ENCODE measurements at places on chromosomes 11 and 22.

GRCh38 chr11:69367211-69367964 lies 73.4 kb downstream of the MYEOV start:
- DNase-seq, result no peak

DNA sequence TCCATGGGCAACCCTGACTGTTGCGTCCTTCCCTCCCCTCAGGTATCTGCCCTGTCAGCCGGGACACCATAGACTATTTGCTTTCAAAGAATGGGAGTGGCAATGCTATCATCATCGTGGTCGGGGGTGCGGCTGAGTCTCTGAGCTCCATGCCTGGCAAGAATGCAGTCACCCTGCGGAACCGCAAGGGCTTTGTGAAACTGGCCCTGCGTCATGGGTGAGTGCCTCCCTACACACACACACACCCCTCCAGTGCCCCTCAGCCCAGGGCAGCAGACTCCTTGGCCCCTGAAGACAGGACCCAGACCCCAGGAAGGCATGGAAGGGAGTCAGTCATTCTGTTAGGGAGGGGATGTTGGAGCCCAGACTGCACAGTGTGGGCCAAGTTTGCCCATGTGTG lies 17.9 kb upstream of the UVRAG start:
- DNase-seq, result no peak

DNA sequence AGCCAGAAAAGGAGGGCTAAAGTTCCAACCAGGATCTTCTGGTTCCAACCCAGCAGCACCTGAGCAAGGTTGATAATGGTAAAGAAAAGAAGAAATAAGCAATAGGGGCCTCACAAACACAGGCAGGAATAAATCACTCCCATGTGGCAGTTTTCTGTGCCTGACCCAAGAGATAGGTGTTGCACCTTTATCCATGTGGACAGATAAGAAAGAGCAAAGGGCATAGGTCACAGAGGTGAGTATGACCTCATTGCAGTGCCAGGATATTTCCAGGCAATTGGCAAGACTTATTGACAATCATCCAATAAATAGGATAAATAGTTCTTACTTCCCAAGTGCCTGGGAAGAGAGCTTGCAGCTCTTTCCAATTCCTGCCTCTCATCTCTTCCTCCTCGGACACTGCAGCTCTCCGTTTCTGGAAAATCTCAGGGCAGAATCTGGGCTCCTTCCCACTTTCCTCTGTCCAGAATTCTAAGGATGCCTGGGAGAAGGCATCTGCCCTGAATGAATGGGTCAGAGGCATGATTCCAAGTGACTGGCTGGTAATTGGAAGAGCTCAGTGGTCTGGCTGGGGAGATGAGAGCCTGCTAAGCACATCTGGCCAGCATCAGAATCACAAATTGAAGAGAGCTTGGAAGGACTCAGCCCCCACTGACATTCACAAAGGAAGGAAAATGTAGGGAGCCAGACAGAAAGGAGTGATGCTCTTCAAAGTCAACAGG lies 14.5 kb upstream of the LRRC55 start:
- no peak for DNase-seq

DNA sequence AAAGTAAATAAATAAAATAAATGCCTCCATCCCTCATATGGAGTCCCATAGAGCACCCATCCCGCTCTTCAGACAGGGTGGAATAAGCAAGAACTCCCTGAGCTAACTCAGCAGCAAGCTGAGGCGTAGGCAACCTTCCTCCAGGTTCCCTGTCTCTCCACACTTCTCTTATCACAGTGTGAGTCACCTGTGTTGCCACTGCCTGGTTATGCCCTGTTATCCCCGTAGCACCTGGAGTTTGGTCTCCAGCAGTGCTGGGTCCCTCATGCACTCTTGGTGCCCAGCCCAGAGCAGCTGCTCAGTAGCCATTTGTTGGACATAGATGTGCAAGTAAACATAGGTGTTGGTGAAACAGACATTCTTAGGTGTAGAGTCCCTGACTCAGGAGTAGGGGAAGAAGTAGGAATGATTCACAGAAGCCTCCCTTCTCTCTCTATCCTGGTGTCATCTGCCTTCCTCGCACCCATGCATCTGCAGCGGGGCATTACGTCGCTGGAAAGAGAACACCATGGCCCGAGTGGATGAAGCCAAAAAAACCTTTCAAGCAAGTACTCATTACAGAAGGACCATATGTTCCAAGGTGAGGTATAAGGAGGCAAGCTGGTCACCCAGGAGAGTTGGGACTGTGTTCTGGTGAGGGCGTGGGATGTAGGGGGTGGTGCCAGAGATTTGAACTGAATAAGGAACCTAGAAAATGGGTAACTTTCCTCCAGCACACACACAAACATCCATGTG lies 56.0 kb downstream of the PISD start:
- no peak for DNase-seq

GRCh38 chr22:27309697-27310096 lies 491.9 kb downstream of the MN1 start:
- DNase-seq, result no peak

GRCh38 chr11:70921804-70922203 lies 330.6 kb downstream of the SHANK2 start:
- DNase-seq, result no peak

DNA sequence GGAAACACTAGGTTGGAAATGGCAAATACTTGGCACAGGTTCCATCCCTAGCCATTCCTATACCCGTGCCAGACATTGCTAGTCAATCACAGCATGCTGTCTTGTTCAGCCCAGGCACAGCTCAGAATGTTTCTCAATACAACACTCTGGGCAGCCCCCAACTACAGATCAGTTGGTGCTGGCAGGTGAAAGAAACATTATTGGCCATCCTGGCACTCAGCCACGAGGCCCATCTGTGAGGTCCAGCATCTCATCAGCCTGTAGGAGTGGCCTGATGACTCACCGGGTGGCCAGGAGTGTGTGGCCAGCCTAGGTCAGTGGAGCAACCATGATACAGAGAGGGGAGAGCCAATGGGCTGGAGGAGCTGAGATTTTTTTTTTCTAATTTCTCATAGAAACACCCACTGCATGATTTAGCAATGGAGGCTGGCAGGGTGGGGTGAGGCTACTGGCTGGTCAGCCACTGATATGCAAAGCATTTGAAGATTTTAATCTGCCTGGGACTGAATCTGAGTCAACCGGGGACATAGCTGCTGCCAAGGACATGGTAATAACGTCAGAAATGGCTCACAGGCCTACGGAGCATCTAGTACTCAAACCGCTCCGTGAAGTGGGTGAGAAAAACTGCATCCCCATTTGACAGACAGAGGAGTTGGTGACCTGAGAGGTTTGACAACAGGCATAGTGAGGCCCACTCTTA lies 5.4 kb downstream of the MYO18B start:
- DNase-seq, result no peak
